ENCODE measurements at places on chromosomes 3 and 15.

DNA sequence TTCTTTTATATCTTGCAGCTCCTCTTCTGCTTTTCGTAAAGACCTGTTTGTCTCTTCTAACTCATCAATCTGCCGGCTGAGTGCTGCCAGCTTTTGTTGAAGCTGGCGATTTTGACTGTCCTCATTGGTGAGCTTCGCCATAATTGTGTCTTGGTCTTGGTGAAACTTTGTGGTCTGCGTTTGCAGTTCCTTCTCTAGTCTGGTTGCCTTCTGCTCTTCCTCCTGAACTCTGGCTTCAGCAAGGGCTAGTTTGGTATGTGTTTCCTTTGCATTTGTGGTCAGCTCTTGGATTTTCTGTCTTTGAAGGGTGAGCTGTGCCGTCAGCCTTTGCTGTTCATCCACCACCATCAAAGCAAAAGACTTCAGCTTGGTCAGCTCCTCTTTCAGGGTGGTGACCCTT is 32.9 kb downstream of the CMSS1 start:
- DNase-seq, result no peak

- no peak for DNase-seq
Observed at GRCh38 chr3:69683082-69683806, 56.0 kb upstream of the MITF start.

DNA sequence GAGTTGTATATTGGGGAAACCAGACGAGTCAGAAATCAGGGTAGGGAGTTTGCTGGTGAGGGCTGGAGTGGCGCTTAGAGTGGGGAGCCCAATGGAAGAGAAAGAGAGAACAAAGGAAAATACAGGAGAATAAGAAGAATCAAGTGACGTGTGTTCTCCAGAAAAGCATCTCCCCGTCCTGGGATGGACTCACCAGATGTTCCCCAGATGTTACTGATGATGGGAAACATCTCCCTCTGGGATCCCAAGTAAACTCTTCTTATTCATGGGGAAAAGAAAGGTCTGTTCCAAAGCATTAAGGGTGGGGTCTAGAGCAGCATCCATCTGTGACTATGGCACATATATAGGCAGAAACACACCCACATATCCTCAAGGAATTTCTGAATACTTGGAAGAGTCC is 3.0 kb upstream of the CSRNP1 start:
- DNase-seq, result no peak

DNA sequence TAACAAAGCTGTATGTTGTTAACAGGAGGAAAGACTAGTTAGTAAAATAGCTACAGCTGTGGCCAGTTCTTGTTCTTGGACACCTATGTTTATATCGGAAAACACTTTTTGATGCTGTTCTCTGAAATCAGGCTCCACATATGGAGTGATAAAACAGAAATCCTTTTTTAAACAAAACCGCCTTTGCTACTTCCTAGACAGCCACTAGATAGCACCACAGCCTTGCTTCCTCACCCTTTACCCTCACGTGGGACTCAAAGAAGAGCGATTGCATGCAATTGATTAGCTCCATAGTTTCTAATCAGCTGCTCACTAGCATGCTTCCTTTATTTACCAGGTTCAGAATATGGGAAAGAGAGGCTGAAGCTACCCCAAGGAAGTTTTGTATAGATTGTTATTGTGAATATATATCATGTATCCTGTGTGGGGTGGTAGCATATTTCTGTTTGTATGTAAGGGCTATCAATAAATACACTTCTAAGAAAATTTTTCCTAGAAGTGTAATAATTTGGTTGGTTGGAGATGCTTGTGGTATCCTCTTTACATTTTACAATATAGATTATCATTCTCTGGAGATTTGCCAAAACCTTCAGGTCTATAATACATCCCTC is 4.3 kb upstream of the MTFMT start:
- DNase-seq, result no peak

GRCh38 chr15:93178371-93178770 is 89.4 kb upstream of the RGMA start:
- no peak for DNase-seq

- no peak for DNase-seq
Observed at GRCh38 chr3:15979900-15980299, 182.1 kb upstream of the ANKRD28 start.

GRCh38 chr3:8665407-8665896 is 20.9 kb upstream of the SSUH2 start:
- DNase-seq, result no peak
